ENCODE measurements at places on chromosomes 5 and 9.

DNA sequence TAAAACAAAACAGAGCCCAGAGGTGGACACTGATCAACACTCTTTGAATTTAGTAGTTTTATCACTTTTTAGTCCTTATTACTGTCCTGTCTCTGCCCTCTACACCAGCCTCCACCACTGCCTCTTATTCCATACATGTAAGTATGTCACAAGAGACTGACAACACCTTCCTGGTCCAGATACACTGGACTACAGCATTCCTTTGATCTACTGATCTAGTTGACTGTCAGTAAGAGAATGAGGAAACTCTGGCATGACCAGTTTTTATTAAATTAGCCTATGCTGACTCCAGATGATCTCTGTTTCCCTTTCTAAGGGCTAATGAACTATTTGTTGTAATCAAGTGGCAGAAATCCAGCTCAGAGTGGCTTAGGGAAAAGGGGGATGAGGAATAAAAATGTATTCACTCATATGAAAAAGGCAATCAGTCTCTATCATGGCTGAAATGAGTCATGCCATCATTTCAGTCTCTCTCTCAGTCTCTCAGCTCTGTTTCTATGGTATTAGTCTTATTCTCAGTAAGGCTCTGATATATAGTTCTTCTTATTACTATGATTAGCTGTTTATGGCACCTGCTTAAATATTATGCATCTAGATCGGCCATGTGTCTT is 5.5 kb downstream of the ARHGEF37 start:
- no peak for DNase-seq

DNA sequence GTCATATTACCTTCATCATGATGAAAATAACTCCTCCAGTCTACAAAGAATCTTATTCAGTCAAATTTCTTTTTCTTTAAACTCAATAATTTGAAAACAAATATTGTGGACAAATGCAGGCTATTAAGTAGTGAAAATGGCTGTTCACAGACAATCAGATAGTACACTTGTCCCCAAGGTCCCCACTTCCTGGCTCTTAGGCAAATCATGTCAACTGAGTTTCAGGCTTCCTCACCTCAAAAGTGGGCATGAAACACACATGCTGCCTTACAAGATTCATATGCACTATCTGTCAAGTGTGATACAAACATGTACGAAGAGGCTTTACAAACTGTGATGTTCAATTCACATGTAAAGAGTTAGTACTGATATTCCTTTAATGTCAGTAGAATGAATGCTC is 385.2 kb upstream of the SEMA6A start:
- no peak for DNase-seq

GRCh38 chr9:19160085-19160484 is 32.8 kb upstream of the PLIN2 start:
- DNase-seq, result no peak

- no peak for DNase-seq
Observed at GRCh38 chr9:131034268-131034667, 25.3 kb downstream of the LAMC3 start.

GRCh38 chr5:10268100-10268499 is 18.0 kb downstream of the CCT5 start:
- no peak for DNase-seq

GRCh38 chr9:132241483-132241839 is 79.6 kb downstream of the NTNG2 start:
- no peak for DNase-seq

DNA sequence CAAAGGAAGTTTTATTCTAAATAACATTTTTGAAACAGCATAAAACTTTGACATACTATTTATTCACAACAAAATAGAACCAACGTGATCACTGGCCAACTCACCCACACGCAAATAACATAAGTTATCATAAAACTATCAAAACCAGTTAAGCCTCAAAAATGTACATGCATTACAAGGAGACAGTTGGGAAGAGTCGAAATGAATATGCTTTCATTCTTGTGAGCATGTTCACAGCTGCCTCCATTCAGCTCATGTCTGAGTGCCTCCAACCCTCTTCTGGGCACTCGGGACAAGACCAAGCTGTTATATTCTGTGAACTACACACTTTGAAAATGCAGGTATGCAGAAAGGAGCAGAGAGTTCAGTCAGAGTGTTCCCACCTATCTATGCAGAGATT is 284.9 kb downstream of the BNC2 start:
- no peak for DNase-seq

All from stimulated activated CD8-positive, alpha-beta memory T cell treated with anti-CD3 and anti-CD28 coated beads, Interleukin-2, amount 100 ng/mL, for 48 hours (primary cell).